Fibroblast of skin of scalp (primary cell): ENCODE measurements at places on chromosomes 3 and 15.

DNA sequence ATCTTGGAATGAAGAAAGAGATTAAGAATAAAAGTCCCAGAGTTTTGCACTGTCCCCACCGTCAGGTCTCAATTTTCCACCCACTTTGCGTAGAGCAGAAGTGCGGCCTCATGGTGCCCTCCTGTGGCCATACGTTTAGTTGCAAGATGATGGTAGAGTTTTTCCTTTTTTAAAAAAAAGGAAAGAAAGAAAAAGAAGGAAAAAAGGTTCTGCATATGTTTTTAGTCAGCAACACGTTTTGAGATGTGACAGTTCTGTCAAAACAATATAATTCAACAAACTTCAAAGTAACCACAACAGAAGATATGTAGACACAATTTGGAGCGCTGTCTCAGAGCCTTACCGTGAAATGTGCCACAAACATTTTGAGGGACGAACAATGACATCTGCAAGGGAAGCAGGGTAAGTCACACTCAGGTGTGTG, 24.6 kb downstream of the EBLN2 start:
- peak; percentile 49 for DNase-seq

GRCh38 chr15:46297766-46298165, 662.9 kb downstream of the SQOR start:
- no peak for DNase-seq

DNA sequence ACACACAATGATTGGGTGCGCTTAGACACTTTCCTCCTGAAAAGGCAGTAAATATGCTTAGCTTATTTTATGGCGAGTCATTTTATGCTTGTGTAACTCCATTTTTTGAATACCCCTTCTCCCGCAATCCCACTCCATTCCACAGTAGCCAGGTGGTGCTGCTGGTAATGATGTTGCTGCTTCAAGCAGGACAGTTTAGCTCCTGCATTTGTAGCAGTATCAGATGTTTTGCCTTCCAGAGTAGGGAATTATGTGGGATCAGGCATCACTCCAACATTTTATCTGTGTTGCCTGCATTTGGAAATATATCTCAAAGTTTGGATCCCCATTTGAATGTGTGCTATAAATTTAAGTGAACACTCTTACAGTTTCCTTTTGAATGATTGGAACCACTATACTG, 302.1 kb upstream of the SGO1 start:
- no peak for DNase-seq

DNA sequence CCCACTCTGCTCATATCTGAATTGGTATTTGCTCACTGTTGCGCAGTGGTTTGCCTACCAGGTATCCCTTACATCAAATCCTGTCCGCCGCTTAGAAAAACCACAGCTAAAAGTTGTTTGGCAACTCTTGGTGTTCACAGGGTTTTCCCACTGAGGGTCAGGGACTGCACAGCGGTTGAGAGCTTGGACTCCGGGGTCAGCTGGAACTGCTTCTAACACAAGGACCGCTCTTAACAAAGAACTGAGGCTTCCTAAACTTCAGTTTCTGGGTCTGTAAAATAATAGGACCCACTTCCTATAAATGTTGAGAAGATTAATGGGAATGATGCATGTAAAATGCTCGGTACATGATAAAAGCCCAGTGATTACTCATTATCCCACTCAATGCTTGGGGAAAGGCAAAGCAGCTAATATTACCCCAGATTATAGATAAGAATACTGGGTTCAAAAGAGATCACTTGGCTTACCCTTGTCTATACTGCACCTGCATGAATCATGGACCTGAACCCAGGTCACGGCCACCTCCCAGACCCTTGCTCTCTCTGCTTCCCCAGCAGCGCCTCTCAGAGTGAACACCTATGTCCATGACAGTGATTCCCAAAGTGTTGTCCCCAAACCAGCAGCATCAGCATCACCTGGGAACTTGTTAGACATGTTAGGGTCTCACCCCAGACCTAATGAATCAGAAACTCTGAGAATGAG, 36.1 kb downstream of the LIPC start:
- DNase-seq = no peak

DNA sequence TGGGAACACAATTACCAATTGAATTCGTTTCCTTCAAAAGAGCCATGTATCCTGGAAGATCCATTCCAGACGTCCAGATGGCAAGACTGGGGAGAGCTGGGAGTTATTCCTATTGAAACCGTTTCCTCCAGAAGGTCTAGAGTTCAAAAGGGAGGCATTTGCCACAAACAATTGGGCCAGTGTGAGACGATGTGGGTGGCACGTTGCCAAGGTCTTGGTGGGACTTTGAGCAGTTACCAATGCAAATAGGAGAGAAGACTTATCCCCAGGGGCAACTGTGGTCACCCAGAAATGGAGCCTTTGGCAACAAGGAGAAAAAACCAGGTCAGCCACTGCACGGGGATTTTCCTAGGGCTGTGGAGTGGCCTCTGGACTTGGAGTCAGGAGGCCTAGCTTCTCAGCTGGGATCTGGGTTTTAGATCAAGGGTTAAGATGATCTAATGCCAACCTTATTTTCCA, 29.6 kb upstream of the TLE3 start:
- no peak for DNase-seq

- DNase-seq = peak; percentile 75
Observed at GRCh38 chr15:32994810-32995424, 199.6 kb downstream of the FMN1 start.

- peak; percentile 94 for DNase-seq
Observed at GRCh38 chr15:101128221-101129015, 123.4 kb downstream of the CHSY1 start.

DNA sequence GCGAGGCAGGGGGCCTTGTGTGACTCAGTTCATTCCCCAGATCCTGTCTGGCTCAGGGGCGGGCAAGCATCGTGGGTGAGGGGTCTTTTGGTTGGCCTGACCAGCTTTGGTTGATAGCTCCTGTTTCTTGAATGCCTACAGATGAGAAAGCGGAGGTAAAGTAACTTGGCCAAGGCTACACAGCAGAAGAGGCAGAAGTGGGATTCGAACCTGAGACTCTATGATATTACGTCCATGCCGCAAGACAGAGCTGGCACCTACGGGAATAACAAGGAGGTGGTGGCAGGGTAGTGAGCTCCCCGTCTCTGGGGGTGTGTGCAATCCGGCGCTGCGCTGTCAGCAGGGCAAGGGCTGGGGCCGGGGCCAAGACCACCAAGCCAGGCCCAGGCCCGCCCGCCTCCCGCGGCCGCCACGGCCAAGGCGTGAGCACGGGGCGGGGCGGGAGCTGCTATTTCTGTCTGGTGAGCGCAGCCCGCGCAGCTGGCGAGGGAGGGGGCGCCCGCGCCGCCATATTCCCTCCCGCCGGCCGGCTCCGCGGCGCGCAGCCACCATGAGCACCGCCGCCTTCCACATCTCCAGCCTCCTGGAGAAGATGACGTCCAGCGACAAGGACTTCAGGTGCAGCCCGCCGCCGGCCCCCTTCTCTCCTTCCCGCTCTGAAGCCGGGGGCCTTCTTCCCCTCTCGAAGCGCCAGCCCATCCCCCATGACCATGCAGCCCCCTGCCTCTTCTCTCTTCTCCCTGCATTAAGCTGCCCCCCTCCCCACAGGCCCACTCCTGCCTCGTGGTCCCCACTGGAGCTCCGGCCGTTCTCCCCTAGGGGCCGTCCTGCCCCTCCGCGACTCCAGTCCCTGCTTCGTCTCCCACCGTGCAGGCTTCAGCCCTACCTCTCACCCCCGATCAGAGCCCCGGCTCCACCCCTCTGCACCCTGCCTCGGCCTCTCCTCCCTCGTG, at the start of gene CAND2:
CAND2 (plus strand) TSS at position 510 of the 953 bp plus-strand sequence; CDS start at position 551, 41 bp downstream.
- peak; percentile 61 for DNase-seq

DNA sequence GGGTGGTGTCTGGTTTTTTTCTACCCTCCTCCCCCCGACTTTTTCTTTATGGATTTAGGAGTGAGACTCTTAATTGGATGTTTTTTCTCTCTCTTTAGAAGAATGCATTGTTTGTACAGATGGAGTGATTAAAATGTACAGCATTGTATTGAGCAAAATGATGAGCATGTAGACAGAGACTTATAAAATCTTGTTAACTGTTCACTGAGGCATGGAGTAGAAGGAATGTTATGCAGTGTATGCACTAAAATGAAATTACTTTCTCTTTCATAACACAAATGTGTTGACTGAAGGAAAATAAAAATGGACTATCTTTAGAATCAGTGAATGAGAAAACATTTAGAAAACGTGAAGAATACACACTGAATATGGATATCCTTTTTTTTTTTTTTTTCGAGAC, 39.8 kb downstream of the ZFAND6 start:
- peak; percentile 26 for DNase-seq

GRCh38 chr15:69359722-69360121, 54.4 kb upstream of the KIF23 start:
- no peak for DNase-seq

GRCh38 chr15:80832686-80833085, 53.5 kb downstream of the CEMIP start:
- DNase-seq = peak; percentile 38

DNA sequence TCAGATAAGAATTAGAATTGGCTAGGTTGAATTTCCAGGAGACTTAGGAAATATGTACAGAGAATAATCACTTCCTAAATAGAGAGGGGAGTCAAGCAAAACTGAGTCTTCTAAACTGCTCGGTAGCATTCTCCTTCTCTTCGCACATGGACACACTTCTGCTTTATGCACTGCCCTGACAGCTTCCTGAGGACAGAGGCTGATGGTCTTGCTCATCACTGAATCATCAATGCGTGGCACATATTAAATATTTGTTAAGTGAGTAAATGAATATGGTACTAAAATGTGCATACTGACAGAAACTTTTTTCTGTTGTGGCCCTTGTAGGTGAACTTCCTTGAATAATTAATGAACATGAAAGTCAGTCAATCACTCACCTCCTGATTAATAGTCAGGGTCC, 315.5 kb downstream of the FHIT start:
- peak; percentile 84 for DNase-seq

DNA sequence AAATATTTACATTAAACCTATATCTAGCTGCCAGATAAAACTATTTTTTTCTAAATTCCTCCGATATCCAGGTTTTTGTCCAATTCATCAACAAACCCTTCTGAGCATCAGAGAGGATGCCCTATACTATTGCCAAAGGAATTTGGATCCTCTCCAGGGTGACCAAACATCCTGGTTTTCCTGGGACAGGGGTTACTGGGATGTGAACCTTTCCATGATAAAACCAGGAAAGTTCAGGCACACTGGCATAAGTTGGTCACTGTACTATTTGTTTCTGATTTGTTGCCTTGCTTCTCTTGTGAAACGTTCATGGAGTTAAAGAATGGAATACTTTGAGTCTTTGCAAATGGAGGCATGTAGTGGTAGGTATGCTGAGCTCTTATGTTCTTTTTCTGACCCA, 63.5 kb downstream of the TLNRD1 start:
- DNase-seq = no peak

- DNase-seq = no peak
Observed at GRCh38 chr3:35392187-35392586, 247.1 kb upstream of the ARPP21 start.
